ENCODE measurements at places on chromosomes 5 and 9.

GRCh38 chr5:88279584-88279983 is 10.9 kb upstream of the TMEM161B start:
- peak; percentile 69 for DNase-seq

DNA sequence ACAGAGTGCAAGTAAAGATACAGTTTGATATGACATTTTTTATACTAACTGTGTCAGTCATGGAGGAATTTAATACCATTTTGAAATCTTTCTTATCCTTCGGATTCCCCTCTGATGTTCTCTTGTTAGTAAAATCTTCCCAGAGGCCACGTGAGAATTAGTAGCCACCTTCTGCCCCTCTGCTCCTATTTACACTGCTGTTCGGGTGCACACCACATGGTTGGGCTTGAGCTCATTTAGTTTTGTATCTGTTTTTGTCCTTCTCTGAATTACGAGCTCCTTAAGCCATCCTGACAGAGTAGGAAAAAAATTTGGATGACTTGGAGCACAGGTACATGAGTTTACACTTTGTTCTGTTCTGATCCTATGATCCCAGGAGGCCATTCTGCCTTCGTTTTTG is 109.7 kb downstream of the SV2C start:
- no peak for DNase-seq

GRCh38 chr9:128175102-128175563 is 15.1 kb downstream of the BBLN start:
- DNase-seq: no peak

- no peak for DNase-seq
Measured at GRCh38 chr9:8907868-8908267, 1108.3 kb upstream of the DMAC1 start.

GRCh38 chr9:33380390-33381094 is 21.8 kb downstream of the AQP7 start:
- no peak for DNase-seq

Measured in inflammatory macrophage treated with lipopolysaccharide for 4 hours (primary cell).